ENCODE measurements at places on chromosomes 16 and 17.

- peak; percentile 69 for DNase-seq
Measured at GRCh38 chr16:65889533-65889966, 476.9 kb upstream of the CDH5 start.

- DNase-seq: no peak
Measured at GRCh38 chr17:51015145-51015558, 105.5 kb downstream of the SPAG9 start.

DNA sequence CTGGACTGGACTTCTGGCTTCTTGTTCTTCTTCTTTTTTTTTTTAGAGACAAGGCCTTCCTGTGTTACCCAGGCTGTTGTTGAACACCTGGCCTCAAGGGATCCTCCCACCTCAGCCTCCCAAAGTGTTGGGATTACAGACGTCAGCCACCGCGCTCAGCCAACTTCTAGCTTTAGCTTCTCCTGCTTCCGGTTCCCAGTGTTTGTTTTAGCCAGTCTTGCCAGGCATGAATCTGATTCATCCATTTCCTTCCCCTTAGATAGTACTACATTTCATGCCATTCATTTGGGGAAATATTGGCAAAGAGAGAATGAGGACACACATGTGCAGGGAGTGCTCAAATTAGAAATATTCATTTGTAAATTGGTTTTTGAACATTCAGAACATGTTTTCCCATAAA, 12.1 kb upstream of the NDUFAB1 start:
- peak; percentile 89 for DNase-seq

- no peak for DNase-seq
Measured at GRCh38 chr16:85722128-85722893, 28.6 kb downstream of the C16orf74 start.
